Colonic mucosa (tissue), 4 donors: ENCODE measurements at places on chromosomes 13 and 19. TPM values are rescaled to one million over a fixed set of nuclear protein-coding genes. Genes with fewer than 3 reads are reported as not detected.

The GRAMD1A gene
- total RNA-seq, result 26.3 TPM

GRCh38 chr19:12833738-12834565 is 427 bp downstream of the RTBDN start:
- peak; percentile 39 for DNase-seq

- no peak for DNase-seq
Observed at GRCh38 chr19:30006207-30006606, 64.2 kb downstream of the URI1 start.

The PVR gene
- total RNA-seq, result 44.7 TPM

The ATP8B3 gene
- total RNA-seq, result 0.42 TPM

- DNase-seq, result no peak
Observed at GRCh38 chr13:75556961-75557360, 7.4 kb downstream of the UCHL3 start.

DNA sequence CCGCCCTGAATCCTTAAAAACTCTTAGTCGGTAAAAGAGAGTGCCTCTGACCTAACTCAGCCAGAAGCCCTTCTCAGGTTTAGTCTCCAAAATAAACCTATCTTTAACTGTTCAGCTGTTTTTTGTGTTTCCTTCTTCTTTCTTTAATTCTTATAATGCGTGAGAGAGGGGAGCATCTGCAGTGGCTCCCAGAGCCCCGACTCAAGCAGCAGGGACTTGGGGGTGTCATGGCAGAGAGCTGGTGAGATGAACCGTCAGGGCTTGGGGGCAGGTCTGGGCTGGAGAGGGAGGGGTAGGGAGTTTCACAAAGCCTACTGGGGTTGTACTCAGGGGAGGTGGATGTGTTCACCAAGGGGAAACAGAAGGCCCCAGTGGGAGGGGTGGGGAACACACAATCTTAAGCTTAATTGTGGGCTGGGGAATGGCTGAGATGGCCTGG is 16.8 kb upstream of the SIGLEC6 start:
- no peak for DNase-seq

The PPM1N gene
- 1.7 TPM for total RNA-seq

- no peak for DNase-seq
Observed at GRCh38 chr13:91155512-91156114, 191.9 kb upstream of the MIR17HG start.

The STK11 gene
- total RNA-seq, result 76.3 TPM

The TEX101 gene
- 0.17 TPM for total RNA-seq

GRCh38 chr19:32265995-32266394 is 79.4 kb upstream of the ZNF507 start:
- no peak for DNase-seq

DNA sequence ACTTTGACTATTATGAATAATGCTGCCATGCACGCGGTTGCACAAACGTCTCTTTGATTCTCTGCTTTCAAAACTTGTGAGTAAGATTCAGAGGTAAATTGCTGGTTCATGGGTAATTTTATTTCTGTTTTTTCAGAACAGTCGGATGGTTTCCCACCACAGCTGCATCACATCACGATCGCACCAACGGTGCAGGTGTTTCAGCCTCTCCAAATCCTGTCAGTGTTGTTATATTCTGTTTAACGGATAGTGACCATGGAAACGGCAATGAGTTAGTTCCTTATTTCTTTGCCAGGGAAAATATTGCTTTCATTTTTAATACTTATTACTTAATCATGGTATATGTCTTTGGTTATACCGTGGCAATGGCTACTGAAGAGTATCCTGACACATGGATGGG is 19.1 kb upstream of the ZNF835 start:
- no peak for DNase-seq

DNA sequence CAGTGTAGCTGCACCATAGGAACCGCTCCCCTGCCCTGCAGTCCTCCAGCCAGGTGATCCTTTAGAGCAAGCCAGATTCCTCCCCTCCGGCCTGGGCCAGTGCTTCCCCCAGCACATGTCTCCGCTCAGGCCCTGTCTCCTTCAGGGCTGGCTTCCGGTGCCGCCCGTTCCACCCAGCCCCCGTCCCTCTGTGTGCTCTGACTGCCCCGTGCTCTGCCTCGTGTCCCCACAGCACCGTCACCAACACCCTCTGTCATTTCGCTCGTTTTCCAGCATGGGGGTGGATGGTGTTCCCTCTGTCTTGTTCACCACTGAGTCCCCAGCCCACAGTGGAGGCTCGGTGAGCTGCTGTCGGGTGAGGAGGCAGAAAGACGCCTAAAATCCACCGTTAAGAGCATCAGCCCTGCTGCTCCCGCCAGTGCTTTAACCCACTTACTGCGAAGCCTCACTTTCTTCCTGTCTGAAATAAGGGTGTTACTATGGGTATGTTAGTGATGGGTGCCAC is 54.5 kb downstream of the TSSK6 start:
- peak; percentile 48 for DNase-seq

GRCh38 chr13:40874138-40874779 is 84.8 kb downstream of the SLC25A15 start:
- no peak for DNase-seq

DNA sequence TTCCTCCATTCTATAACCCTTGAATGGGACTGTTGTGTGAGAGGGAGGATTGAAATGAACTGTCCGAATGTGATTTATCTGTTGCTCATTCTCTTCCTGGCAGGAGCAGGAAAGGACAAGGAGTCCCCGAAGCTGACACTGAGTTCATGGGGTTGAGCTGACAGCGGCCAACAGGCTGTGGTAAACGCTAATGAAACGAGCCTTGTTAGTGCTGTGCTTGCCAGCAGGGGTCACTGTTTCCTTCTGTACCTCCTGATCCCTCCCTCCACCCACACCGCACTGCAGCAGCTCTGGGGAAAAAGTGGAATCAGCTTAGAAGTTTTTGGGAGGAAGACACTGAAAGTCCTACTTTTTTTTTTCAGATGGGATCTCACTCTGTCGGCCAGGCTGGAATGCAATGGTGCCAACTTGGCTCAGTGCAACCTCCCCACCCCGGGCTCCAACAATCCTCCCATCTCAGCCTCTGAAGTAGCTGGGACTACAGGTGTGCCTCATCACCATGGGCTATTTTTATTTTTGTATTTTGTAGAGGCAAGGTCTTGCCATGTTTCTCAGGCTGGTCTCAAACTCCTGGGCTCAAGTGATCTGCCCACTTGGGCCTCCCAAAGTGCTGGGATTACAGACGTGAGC is 6.7 kb upstream of the ZNF761 start:
- peak; percentile 75 for DNase-seq

GRCh38 chr19:10104665-10105508 is 1.3 kb upstream of the PPAN start:
- DNase-seq, result peak; percentile 34

DNA sequence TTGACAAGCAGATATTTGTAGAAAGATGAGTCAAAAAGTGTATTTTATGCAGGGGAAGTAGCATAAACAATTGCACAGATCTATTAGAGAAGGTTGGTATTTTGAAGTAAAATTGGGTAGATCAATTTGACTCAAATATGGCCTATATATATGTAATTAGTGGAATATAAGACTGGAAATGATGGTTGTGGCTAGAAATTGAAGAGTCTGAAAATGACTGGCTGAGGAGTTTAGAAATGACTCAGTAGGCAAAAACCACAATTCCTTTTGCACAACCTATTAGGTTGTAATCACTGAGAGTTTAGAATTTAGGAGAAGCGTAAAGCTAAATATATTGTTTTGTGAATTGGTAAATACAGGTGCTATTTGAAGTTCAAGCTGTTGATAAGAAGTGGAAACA is 622.6 kb upstream of the PCDH20 start:
- no peak for DNase-seq

The CEACAM8 gene
- total RNA-seq, result 0.85 TPM

The SPC24 gene
- 47.6 TPM for total RNA-seq

GRCh38 chr19:17936379-17936778 is 3.6 kb downstream of the CCDC124 start:
- no peak for DNase-seq

DNA sequence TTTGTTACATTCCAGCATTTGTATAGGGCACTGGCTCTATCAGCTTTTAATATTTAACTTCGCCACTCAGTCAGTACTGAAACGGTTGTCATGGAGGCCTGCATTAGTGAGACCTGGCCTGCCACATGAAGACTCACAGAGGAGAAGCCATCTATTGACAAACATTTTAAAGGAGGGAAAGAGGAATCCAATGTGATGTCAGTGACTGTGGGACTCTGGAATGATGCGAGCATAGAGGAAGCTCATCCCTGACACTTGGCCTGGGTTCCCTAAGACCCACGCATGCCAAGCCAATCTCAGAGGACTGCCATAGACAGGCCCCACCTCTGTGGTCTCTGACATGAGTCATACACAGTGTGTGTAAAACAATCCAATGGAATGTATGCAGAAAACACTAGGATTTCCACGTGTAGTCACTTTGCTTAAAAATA is 7.9 kb upstream of the DPY19L3 start:
- DNase-seq, result no peak

The EPSTI1 gene
- total RNA-seq, result 16.8 TPM

DNA sequence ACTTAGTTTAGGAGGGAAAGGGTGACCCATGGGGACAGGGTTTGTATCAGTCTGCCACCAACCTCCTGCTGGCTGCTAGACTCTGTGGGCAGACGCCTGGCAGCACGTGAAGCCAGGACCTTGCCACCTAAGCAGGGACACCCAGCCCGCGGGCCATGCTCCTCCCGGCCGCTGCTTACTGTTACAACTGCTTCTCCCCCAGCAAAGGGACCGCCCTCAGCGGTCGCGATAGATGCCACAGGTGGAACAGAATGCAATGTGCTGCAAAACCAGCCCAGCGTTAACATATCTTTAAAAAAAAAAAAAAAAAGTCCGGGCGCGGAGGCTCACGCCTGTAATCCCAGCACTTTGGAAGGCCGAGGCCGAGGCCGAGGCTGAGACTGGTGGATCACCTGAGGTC is 1.9 kb upstream of the RHPN2 start:
- no peak for DNase-seq

DNA sequence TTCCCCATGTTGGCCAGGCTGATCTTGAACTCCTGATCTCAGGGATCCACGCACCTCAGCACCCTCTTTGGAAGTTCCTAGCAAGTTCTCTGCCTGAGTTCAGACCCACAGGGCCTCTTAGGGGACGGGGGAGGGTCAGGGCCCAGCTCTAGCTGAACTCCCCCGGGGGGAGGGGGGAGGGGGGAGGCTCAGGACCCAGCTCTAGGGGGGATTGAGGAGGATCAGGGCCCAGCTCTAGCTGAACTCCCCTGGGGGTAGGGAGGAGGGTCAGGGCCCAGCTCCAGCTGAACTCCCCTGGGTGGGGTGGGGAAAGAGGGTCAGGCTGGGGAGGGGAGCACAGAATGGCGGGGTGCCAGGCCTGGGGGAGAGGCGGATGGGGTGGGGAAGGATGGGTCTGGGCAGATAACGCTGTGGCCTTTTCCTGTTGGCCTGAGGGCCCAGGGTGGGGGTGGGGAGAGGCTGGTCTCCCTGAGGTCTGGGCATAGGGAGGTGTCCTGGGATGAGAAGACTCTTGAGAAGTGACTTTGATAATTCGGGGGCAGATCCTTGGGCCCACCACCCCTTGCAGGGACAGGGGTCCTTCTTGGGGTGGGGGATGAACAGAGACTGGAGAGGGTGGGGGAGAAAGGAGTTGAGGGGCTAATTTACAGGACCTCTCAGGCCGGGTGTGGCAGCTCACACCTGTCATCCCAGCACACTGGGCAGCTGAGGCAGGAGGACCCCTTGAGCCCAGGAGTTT is 5.5 kb upstream of the PTBP1 start:
- DNase-seq, result no peak

DNA sequence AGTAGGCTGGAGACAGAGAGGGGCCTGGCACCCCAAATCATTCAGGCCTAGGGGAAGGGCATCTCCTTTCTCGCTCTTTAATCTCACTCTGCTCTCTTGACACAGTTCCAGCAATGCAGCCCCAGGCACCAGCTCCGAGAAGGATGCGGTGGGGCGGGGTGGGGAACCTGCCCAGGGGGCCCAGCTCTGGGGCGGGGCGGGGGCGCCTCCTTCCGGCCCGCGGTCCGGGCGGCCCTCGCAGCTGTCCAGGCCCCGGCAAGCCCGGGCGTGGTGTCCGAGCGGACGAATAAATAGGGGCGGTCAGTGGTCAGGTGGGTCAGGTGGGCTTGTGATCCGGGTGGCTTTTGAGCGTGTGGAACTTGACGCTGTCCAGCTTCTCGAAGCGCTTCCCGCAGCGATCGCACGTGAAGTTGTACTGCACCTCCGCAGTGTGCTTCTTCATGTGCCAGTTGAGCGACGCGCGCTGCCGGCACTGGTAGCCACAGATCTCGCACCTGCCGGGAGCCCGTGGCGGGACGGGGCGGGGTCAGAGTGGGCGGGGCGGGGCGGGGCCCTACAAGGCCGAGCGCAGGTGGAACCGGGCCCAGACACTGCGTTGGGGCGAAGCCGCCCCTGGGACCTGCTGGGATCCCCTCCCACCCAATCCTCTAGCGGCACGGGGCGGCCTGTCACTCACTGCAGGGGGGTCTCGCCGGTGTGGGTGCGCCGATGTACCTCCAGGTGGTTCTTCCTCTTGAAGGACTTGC is 2.7 kb upstream of the ELAVL3 start:
- no peak for DNase-seq

DNA sequence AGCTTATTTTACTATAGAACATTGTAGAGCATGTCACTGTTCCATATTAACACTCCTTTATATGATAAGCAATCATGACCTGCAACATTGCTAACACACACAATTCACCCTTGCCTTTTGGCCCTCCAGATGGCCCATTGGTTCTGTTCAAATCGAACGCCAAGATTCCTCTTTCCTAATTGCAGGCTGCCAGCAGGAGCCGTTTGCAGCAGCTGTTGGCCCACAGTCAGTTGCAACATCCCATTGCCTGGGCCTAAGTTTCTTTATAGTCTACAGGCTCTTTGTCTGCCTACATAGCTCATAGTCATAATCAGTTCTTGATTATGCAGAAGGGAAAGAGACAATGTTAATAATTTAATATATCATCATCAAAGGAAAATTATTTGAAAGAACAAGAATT is 37.6 kb downstream of the KCTD12 start:
- no peak for DNase-seq

The AMH gene
- 0.90 TPM for total RNA-seq

DNA sequence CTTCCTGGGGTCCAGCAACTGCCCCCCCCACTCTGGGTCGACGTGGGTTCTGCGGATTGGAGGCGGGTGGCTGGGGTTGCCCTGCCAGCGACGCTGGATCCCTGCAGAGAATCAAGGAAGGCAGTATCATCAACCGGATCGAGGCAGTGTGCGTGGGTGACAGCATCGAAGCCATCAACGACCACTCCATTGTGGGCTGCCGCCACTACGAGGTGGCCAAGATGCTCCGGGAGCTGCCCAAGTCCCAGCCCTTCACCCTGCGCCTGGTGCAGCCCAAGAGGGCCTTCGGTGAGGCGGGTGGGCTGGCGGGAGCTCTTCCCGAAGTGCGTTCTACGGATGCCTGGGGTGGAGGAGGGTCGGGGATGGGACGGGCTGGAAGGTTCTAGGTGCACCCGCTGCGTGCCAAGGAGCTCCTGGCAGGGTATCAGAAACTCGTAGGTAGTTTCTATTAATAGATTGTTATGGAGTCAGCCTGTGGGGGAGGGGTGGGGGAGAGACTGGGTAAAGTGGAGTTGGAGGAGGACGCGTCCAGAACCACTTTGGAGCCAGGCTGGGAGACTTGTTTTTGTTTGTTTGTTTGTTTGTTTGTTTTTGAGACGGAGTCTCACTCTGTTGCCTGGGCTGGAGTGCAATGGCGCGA is 1.5 kb downstream of the GIPC3 start:
- DNase-seq, result no peak
